DMS 273 treated with DMSO at 0.1 percent for 48 hours (cell line): ENCODE measurements at places on chromosomes 2 and 18.

DNA sequence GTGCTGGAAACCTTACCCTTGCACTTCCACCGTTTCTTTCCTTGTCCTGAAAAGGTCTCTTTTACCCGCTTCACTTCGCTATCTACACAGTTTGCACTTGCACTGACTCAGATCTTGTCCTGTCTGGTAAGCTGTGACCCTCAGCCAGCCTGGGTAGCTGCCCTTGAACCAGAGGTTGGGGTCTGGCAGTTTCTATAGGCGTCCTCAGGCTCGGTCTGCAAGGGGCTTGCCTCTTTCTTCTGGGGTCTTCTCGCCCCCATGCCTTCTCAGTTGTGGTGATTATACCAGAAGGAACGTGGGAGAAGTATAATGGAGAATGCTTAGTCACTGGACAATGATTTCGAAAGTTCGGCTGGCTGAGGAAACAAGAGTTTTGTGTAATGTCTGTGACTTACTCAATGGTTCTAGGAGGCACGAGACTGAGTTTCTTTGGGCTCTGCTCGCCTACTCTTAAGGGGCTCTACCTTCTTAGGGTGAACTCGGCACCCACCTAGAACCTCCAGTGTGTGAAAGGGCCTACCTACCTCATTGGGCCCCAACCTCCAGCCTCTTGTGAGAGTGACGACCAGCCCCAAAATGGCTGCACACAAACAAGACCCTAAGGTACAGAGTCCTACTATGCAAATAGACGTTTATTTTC is 6.9 kb upstream of the STAT1 start:
- DNase-seq = no peak

GRCh38 chr2:40271094-40271493 is 180.8 kb downstream of the SLC8A1 start:
- no peak for DNase-seq

DNA sequence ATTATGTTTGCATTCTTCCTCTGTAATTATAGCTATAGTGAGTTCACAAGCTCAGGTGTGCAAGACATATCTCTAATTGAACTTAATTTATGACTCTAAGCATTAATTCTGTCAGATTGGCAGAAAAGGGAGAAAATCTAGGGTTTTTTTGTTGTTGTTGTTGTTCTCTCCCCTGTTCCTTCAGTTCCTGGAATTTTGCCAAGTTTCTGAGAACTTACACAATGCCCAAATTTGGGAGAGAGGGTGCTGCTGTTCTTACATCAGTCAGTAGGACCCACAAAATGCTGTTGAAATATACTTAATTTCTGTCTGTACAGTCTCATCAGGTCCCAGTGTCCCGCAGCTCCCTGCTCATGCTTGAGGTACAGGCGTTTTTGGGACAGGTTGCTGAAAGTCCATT is 221.8 kb upstream of the RBMS1 start:
- DNase-seq = no peak

- DNase-seq = no peak
Observed at GRCh38 chr2:181684454-181685149, 4.3 kb upstream of the NEUROD1 start.

- DNase-seq = no peak
Observed at GRCh38 chr2:241379481-241380480, 23.7 kb downstream of the FARP2 start.

- DNase-seq = no peak
Observed at GRCh38 chr2:230908092-230908594, 16.9 kb downstream of the GPR55 start.

GRCh38 chr2:234911271-234911670 is 40.5 kb upstream of the SH3BP4 start:
- DNase-seq = no peak

GRCh38 chr2:180966378-180966777 is 14.0 kb upstream of the UBE2E3 start:
- no peak for DNase-seq

DNA sequence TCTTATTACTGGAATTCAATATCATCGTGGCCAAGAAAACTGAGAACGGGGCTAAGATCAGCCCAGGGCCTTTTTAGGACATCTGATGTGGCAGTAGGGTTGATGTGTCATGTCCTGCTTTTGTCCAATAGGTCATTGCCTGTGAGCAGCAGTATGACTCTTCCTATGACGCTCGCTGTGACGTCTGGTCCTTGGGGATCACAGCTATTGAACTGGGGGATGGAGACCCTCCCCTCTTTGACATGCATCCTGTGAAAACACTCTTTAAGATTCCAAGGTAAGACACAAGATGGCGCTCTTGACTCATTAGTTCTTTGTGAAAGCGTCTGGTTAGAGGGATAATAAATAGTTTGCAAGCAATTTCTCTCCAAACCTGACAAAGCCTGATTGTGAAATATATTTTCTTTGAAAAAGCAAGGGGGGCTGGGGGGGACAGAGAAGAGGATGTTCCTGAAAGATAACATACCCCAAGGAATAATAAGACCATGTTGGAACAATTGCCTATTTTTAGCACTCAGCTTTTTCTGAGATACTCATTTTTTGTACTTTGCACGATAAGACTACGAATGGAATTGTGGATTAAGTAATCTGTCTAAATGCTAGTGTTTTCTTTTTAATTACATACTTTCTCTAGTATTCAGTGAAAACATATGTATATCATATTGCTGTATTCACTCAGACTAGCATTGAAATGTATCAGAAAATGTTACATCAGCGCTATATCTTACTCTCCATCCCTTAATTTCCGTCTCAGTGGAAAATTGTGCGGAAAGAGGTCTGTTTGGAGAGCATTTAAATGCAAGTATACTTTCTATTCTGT is 58.1 kb downstream of the MYO3B start:
- peak; percentile 10 for DNase-seq

DNA sequence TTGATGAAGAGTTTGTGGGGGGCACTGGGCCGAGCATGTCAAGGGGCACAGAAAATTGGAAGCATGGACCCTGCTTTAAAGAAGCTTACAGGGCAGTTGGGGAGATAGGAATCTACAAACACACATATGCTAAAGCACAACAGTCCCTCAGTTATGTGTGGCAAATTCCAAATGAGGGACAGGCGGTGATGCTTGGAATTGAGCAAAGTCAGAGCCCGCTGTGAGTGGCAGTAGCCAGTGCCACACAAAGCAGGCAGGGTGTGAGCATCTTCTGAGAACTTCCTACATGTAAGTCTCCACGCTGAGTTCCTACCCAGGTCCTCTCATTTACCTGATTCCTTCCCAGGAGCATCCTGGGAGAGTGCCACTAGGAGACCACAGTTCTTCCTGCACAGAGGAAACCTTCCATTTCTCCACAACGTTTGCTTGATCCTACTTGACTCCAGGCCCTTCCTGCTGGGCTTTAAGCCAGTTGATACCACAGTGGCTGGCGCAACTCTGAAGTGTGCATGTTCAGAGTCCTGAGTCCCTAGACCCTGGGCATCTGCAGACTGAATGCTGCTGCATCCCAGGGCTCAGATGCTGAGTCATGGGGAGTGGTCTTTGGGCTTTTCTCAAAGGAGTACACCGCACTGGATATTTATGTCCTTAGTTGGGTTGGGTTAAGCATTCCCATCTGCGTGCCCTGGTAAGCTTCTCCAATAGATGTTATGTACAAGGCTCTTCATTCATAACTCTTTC is 287.3 kb upstream of the REV1 start:
- no peak for DNase-seq

GRCh38 chr18:59633961-59634485 is 63.2 kb downstream of the CCBE1 start:
- DNase-seq = no peak

GRCh38 chr2:4002841-4003403 is 299.5 kb downstream of the DCDC2C start:
- no peak for DNase-seq

DNA sequence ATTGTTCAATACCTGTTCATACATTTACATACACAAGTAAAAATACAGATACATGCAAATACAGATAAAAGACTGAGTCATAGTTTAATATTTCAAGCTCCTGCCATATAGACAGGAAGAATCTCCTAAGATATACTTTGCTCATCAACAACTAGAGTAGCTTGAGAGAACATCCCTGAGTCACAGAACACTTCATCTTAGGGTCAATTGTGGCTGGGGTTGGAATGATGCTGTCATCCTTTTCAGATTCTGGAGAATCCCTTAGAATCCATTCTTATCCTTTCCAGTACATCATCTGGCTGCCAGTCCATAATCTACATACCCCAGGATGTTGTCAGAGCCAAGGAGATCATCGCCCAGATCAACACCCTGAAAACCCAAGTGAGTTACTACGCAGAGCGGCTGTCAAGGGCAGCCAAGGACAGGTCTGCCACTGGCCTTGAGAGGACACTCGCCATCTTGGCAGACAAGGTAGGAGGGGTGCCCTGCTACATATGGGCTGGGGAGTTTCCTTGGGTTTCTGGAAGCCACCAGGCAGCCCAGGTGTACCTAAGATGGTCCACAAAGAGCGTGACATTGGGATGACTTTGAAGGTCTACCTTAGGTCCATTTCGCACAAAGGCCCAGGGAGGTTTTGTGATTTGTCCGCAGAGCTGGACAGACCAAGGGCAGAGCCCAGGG is 55.7 kb downstream of the COA5 start:
- DNase-seq = no peak

GRCh38 chr2:73925853-73926492 is 707 bp upstream of the DGUOK start:
- DNase-seq = no peak

- no peak for DNase-seq
Observed at GRCh38 chr2:121348128-121348740, 63.2 kb upstream of the TFCP2L1 start.

GRCh38 chr2:152395103-152395502 is 60.1 kb downstream of the FMNL2 start:
- no peak for DNase-seq

- DNase-seq = no peak
Observed at GRCh38 chr2:196099916-196100315, 31.3 kb upstream of the DNAH7 start.
